ENCODE measurements at places on chromosomes 5 and 9.

GRCh38 chr9:133664173-133665050 is 28.2 kb downstream of the DBH start:
- no peak for DNase-seq

GRCh38 chr5:147391781-147392180 is 118.1 kb downstream of the DPYSL3 start:
- no peak for DNase-seq

DNA sequence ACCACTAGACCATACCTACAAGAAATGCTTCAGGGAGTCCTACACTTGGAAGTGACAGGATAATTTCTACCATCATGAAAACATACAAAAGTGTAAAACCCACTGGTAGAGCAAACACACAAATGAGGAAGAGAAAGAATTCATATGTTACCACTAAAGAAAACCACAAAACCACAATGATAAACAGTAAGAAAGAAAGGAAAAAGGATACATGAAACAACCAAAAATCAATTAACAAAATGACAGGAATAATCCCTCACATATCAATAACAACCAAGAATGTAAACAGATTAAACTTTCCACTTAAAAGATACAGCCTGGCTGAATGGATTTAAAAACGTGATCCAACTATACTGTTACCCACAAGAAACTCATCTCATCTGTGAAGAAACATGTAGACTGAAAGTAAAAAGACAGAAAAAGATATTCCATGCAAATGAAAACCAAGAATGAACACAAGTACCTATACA is 83.4 kb downstream of the LPAR1 start:
- no peak for DNase-seq

DNA sequence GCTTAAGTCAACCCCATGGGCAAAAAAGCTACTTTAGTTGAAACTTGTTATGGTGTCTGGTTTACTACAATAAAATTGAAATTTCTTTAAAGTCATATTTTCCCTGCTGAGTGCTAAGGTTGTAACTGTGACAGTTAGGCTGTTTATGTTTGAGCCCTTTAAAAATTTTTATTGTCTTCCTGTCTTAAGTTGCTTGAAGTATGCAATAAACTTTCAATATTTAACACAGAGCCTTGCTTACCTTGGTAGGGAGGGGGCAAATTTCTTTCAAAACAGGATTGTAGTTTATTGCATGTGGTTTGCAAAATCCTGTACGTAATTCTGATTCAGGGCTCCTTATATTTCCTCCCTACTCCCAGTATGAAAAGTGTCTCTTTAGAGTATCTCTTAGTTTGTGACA is 465.5 kb upstream of the ACTBL2 start:
- no peak for DNase-seq

GRCh38 chr5:15106530-15107283 is 235.1 kb upstream of the ANKH start:
- DNase-seq: no peak

DNA sequence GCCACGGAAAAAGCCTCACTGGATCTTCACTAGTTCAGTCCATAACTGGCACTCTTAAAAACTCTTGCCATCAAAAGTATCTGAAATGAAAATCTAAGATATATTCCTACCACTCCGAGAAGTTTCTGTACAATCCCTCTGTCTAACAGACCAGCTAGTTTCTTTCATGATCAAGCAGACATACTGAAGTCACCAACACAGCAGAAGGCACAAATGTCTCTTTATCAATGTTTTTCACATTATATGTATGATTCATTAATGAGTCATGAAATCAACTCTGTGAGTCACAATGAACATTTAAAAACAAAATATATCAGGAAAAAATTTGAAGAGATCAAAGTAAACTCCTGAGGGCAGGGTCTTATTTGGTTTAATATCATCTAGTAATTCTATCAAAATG is 50.8 kb downstream of the F2R start:
- no peak for DNase-seq

GRCh38 chr5:53368516-53368915 is 111.9 kb upstream of the FST start:
- no peak for DNase-seq

- no peak for DNase-seq
These were observed 78.5 kb downstream of the ANKRD33B start for GRCh38 chr5:10642367-10642766.

DNA sequence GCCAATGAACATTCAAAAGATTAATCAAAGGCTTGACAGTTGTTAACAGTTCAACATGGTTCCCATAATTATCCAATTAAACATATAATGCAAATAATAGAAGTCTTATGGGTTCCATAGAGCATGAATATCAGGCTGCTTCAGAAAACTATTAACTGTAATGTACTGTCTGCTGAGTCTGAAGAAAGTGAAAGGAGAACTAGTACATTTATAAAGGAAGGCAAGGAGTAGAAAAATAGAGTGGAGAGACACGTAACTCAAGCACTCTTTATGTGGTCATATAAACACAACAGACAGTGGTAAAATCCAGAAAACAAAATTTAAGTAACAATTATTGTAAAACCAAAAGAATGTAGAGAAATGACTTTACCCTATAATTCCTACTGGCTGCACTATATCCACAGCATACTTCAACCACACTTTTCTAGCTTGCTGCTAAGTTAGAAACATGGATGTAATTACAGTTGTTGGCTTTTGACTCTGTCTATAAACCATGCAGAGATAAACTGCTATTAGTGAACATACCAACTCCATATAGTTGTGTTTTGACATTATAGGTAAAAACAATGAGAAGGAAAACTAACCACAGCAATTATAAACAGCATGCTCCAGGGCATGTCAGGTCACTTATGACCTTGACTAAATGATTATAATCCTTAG is 32.7 kb downstream of the NFIB start:
- no peak for DNase-seq

DNA sequence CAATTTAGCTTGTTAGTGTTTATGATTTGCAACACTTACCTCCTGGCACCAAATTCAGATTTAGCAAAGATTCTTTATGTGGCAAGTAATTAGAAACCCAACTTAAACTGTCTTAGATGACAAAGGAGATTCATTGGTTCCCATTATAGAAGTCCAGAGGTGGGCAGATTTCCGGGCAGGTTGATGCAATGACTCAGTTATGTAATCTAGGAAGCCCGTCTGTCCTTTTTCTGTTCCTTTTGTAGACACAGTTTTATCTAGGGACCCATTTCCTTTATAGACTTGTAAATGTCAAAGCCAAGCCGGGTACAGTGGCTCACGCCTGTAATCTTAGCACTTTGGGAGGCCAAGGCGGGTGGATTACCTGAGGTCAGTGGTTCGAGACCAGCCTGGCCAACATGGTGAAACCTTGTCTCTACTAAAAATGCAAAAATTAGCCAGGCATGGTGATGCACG is 20.3 kb upstream of the ANKRD33B start:
- no peak for DNase-seq

GRCh38 chr5:159947708-159948358 is 31.6 kb downstream of the ADRA1B start:
- no peak for DNase-seq

GRCh38 chr9:14439555-14439954 is 125.6 kb upstream of the NFIB start:
- no peak for DNase-seq

DNA sequence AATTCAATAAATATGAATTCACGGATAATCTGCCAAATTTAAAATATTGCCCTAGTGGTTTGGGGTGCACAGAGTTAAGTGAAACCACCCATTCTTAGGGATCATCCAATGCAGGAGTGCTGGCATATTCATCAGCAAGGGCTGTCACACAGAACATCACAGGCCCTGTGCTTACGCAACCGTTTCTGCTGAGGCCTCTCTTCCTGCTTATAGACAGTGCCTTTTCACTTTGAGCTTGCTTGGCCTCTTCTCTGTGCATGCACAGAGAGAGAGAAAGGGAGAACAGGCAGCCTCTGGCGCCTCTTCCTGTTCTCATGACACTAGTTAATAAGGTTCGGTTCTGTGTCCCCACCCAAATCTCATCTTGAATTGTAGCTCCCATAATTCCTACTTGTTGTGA is 366.3 kb downstream of the ICE1 start:
- no peak for DNase-seq

- DNase-seq: no peak
These were observed 163.7 kb upstream of the SLC12A2 start for GRCh38 chr5:127919818-127920217.

DNA sequence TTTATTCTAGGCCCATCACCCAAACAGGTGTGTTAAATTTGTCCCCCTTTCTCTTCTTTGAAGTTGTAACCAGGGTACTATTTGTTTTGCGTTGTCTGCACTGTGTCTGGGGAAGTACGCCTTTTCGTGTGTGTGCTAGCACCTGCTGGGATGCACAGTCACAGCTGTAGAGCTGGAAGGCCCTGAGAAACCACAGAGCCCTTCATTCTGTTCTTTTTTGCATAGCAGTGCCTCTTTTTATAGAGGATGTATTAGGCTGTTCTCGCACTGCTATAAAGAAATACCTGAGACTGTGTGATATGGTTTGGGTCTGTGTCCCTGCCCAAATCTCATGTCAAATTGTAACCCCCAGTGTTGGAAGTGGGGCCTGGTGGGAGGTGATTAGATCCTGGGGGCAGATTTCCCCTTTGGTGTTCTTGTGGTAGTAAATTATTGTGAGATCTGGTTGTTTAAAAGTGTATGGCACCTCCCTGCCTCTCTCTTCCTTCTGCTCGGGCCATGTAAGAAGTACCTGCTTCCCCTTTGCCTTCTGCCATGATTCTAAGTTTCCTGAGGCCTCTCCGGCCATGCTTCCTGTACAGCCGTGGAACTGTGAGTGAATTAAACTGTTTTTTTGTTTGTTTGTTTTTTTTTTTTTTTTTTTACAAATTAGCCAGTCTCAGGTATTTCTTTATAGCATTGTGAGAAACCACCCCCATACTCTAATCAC is 14.0 kb downstream of the SEC61B start:
- DNase-seq: no peak

GRCh38 chr5:148382961-148383360 is 797 bp upstream of the FBXO38 start:
- no peak for DNase-seq

- no peak for DNase-seq
These were observed 54.5 kb upstream of the FST start for GRCh38 chr5:53425687-53426511.

GRCh38 chr5:73419465-73420390 is 28.8 kb downstream of the FOXD1 start:
- DNase-seq: no peak

DNA sequence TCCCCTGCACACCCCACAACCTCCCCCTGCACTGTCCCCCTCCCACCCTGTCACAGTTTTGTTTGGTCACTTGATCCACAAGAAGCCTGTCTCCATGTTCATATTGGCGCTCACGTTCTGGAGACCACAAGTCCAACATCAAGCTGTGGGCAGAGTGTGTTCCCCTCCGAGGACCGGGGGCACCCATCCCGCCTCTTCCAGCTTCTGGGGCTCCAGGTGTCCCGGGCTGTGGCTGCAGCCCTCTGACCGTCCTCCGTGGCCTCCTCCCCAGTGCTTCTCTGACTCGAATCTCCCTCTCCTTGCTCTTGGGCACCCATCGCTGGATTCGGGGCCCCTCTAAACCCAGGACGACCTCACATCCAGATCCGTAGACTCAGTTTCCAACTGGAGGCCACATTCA is 49.2 kb downstream of the PLEKHG4B start:
- DNase-seq: no peak

DNA sequence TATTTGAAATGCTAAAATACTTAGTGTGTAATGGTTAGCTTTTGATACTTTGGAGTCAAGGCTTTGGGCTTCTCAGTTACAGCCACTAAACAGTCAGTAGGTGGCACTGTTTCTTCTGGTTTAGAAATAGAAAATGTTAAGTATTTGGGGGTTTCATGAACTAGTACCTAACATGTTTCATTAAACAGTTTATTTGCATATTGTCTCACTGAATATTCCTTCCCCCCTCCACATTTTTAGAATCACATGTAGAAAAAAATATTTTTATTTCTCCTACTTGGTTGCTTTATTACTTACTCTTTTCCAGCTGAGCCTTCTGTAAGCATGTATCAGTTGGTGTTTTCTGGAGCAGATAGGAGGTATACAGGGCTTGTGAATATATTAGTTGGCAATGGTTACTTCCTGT is 48.0 kb downstream of the IPO11 start:
- DNase-seq: no peak

DNA sequence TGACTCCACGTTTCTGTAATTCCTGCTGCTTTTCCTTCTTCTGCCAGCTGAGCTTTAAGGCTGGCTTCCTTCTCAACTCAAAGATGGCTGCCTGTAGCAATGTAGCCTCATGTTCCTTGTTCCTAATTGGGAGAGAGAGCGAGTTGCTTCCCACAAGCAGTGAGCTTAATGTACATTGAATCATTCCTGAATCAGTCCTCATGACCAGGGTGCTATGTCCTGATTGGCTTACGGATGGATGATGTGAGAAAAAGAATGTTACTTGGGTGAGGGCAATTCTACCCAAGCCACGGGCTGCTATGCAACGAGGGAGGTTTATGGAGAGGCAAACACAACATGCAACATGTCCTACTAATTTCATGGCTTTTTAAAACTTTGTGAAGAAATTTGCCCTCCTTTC is 356.2 kb downstream of the RASEF start:
- no peak for DNase-seq

GRCh38 chr5:155193029-155193428 is 179.5 kb downstream of the KIF4B start:
- no peak for DNase-seq

GRCh38 chr9:74001382-74001781 is 495.8 kb upstream of the RORB start:
- DNase-seq: no peak

DNA sequence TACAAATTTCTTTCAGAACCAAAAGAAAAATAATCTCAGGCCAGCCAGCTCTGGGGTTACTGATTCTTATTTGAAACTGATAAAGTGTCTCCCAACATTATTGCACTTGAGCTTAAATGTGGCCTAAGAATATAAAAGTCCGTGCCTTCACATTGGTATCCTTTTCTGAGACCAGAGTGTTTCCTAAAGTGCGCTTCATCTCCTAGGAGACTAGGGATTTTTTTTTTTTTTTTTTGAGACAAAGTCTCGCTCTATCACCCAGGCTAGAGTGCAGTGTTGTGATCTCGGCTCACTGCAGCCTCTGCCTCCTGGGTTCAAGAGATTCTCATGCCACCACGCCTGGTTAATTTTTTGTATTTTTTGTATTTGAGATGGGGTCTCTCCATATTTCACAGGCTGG is 23.6 kb upstream of the KCNIP1 start:
- DNase-seq: no peak

GRCh38 chr9:132387133-132387532 is 19.5 kb downstream of the TTF1 start:
- DNase-seq: no peak

DNA sequence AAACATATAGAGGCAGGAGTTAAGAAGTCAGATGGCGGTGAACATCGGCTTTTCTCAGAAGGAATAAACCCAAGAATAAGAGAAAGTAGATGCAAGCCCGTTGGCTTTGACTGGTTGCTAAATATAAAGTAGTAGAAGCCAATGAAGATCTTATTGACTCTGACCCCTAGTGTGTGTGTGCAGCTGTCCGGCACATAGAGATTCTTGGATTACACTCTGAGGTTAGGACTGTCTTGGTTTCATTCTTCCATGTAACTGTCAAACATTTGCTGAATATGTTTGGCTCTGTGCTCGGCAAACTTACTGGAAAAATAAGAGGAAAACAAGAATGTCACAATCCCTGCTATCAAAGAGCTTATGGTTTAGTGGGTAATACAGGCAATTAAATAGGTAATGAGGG is 54.9 kb downstream of the ASTN2 start:
- no peak for DNase-seq

- DNase-seq: no peak
These were observed 276.3 kb downstream of the SAXO1 start for GRCh38 chr9:18756712-18757125.
